ENCODE measurements at places on chromosomes 2 and 18. TPM values are rescaled to one million over a fixed set of nuclear protein-coding genes. Genes with fewer than 3 reads are reported as not detected.

The CNGA3 gene
- 0.17 TPM for total RNA-seq

The WBP1 gene
- 57.5 TPM for total RNA-seq

The TMEM185B gene
- total RNA-seq: 26.6 TPM

The NETO1 gene
- not detected for total RNA-seq

The SMAD7 gene
- 68.9 TPM for total RNA-seq

DNA sequence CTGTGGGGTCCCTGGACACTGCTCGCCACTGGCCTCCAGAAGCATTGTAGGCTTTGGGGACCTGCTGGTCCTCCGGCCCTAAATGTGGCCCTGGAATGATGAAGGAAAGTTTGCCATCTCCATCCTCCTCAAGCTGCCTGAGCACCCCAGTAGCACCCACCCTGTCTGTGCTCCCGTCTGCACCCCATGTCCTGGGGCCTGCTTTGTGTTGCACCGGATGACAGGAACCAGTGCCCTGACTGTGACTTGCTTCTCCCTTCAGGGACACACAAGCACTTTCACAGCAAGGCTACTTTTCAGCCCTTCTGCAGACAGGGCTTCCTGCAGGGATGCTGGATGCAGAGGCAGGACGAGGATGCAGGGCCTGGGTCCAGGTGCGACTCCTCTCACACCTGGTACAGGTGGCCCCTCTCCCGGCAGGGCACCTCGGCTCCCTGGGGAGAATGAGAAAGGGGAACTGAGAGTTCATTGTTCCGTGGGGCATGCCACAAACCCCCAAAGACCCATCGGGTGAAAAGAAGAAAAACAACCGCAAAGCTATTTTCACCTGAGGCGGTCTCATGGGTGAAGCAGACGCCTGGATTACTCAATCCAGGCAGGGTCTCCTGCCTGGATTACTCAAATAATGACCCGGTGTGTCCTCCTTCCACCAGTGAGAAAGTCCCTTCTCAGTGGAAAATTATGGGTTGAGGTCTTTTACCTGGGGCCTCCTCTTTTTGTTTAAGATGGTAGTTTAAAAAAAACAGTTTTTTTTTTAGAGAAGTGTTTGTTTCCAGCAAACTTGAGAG, 74.9 kb downstream of the LONRF2 start:
- H3K27ac ChIP-seq: no peak overlapping the region
- H3K4me1 ChIP-seq: peaks cover 7% of the 10 kb centered on the region
- H3K4me3 ChIP-seq: no peak overlapping the region
- no peaks in the 10 kb centered on the region for H3K27me3 ChIP-seq
- H3K36me3 ChIP-seq: no peaks in the 10 kb centered on the region
- DNase-seq: no peak

- H3K4me1 ChIP-seq: no peaks in the 10 kb centered on the region
- H3K27ac ChIP-seq: no peak overlapping the region
- DNase-seq: no peak
- H3K36me3 ChIP-seq: no peaks in the 10 kb centered on the region
Measured at GRCh38 chr2:209911486-209911885, 91.0 kb upstream of the RPE start.

- H3K27ac ChIP-seq: no peak overlapping the region
- DNase-seq: no peak
- H3K36me3 ChIP-seq: no peaks in the 10 kb centered on the region
- no peaks in the 10 kb centered on the region for H3K27me3 ChIP-seq
- no peaks in the 10 kb centered on the region for H3K4me1 ChIP-seq
Measured at GRCh38 chr2:142299021-142299420, 168.2 kb upstream of the LRP1B start.

DNA sequence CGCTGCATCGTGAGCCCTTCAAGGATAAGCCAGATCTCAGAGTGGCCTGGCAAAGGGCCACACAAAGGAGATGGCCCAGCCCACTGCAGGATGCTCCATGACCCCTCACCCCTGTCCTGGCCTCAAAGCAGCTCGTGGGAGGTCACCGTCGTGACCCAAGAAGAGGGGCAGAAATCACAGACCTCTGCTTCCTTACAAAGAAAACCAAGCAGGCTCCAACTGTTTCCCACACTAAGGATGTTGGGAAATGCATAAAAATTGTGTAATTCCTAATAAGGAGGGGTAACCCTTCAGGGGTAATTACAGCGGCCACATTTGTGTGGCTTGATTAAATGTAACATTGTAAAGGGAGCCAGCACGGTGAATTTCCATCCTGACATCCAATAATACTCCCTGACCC, 102.3 kb downstream of the BOD1L2 start:
- H3K27me3 ChIP-seq: no peaks in the 10 kb centered on the region
- H3K4me3 ChIP-seq: no peak overlapping the region
- H3K36me3 ChIP-seq: no peaks in the 10 kb centered on the region

DNA sequence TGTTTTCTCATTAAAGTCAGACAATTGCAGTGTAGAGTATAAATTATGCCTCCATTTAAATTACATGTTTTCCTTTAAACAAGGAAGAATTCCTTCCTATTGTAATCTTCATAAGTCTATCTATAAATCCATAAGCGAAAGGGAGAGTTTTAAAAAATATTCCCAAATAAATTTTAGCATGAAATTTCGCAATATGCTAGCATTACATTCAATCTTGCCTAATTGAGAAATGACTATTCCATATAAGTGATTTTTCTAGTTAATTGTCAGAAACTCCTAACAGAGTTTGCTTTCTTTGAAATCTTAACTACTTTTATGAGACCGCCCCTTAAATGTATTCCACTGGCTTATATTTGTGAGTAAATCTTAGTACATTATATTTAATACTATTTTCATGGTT, 133.1 kb upstream of the CRIM1 start:
- no peaks in the 10 kb centered on the region for H3K36me3 ChIP-seq
- no peaks in the 10 kb centered on the region for H3K4me1 ChIP-seq
- H3K27me3 ChIP-seq: no peaks in the 10 kb centered on the region
- no peak overlapping the region for H3K4me3 ChIP-seq

- H3K4me1 ChIP-seq: no peaks in the 10 kb centered on the region
- H3K27ac ChIP-seq: no peak overlapping the region
- no peaks in the 10 kb centered on the region for H3K27me3 ChIP-seq
- H3K4me3 ChIP-seq: no peak overlapping the region
- no peaks in the 10 kb centered on the region for H3K36me3 ChIP-seq
Measured at GRCh38 chr18:75775121-75775520, 347.6 kb upstream of the SMIM21 start.

GRCh38 chr18:63949068-63949737, at the start of gene HMSD:
HMSD (plus strand) TSS chr18:63949301; CDS start chr18:63953456, 4,155 bp downstream.
- DNase-seq: peak; percentile 88
- H3K36me3 ChIP-seq: no peaks in the 10 kb centered on the region
- no peak within 1 kb of the TSS for H3K27ac ChIP-seq
- H3K27me3 ChIP-seq: peaks cover 7% of the 10 kb centered on the region
- H3K4me1 ChIP-seq: no peaks in the 10 kb centered on the region
- peak within 1 kb of the TSS; percentile 42 for H3K4me3 ChIP-seq

GRCh38 chr2:65639156-65639864, 206.9 kb upstream of the SPRED2 start:
- H3K27ac ChIP-seq: no peak overlapping the region
- H3K36me3 ChIP-seq: no peaks in the 10 kb centered on the region
- DNase-seq: no peak

- no peaks in the 10 kb centered on the region for H3K4me1 ChIP-seq
- H3K27me3 ChIP-seq: no peaks in the 10 kb centered on the region
- H3K36me3 ChIP-seq: no peaks in the 10 kb centered on the region
- no peak overlapping the region for H3K27ac ChIP-seq
Measured at GRCh38 chr18:4672162-4672561, 217.1 kb upstream of the DLGAP1 start.

- no peaks in the 10 kb centered on the region for H3K36me3 ChIP-seq
- DNase-seq: no peak
- H3K4me3 ChIP-seq: no peak overlapping the region
- H3K27me3 ChIP-seq: no peaks in the 10 kb centered on the region
- H3K27ac ChIP-seq: no peak overlapping the region
- no peaks in the 10 kb centered on the region for H3K4me1 ChIP-seq
Measured at GRCh38 chr2:27572998-27573429, 9.8 kb upstream of the ZNF512 start.
